ENCODE measurements at places on chromosomes 3 and 15. TPM values are rescaled to one million over a fixed set of nuclear protein-coding genes. Genes with fewer than 3 reads are reported as not detected.

GRCh38 chr15:76866716-76867321, 38.3 kb downstream of the SCAPER start:
- no peak overlapping the region for H3K4me3 ChIP-seq
- no peaks in the 10 kb centered on the region for H3K36me3 ChIP-seq
- no peak overlapping the region for H3K27ac ChIP-seq
- peaks cover 11% of the 10 kb centered on the region for H3K4me1 ChIP-seq
- H3K27me3 ChIP-seq = no peaks in the 10 kb centered on the region

DNA sequence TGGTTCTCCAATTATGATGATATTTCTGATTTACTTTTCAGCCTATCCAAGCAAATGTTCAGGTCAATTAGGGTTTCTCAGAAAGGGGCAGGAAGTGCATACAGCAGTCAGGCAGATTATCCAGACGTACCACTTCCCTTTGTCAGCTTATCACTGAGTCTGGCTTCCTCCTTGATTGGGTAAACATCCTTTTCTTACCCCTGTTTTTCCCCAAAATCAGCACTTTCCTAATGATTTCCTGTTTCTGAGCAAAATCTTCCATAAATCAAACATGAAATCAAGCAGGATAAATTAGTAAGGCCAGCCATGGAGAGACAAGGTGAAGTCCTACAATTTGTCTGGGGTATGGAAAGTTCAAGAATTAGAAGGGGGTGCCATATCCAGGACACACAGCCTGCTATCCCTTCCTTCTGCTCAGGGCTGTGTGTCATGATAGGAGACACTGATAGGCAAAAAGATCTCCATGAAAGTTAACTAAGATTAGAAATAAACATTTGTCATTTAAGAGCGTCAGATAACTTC, 29.0 kb downstream of the ADIPOQ start:
- H3K27me3 ChIP-seq = no peaks in the 10 kb centered on the region
- no peak overlapping the region for H3K27ac ChIP-seq
- no peaks in the 10 kb centered on the region for H3K36me3 ChIP-seq

- DNase-seq = peak; percentile 31
- peaks cover 30% of the 10 kb centered on the region for H3K36me3 ChIP-seq
- no peak overlapping the region for H3K27ac ChIP-seq
- no peaks in the 10 kb centered on the region for H3K4me1 ChIP-seq
- H3K27me3 ChIP-seq = no peaks in the 10 kb centered on the region
Measured at GRCh38 chr15:68158046-68158628, 47.0 kb downstream of the CALML4 start.

- no peak overlapping the region for H3K4me3 ChIP-seq
- no peak for DNase-seq
- peaks cover 3% of the 10 kb centered on the region for H3K27me3 ChIP-seq
- H3K27ac ChIP-seq = no peak overlapping the region
- no peaks in the 10 kb centered on the region for H3K36me3 ChIP-seq
Measured at GRCh38 chr3:151058740-151059139, 26.7 kb upstream of the MED12L start.

DNA sequence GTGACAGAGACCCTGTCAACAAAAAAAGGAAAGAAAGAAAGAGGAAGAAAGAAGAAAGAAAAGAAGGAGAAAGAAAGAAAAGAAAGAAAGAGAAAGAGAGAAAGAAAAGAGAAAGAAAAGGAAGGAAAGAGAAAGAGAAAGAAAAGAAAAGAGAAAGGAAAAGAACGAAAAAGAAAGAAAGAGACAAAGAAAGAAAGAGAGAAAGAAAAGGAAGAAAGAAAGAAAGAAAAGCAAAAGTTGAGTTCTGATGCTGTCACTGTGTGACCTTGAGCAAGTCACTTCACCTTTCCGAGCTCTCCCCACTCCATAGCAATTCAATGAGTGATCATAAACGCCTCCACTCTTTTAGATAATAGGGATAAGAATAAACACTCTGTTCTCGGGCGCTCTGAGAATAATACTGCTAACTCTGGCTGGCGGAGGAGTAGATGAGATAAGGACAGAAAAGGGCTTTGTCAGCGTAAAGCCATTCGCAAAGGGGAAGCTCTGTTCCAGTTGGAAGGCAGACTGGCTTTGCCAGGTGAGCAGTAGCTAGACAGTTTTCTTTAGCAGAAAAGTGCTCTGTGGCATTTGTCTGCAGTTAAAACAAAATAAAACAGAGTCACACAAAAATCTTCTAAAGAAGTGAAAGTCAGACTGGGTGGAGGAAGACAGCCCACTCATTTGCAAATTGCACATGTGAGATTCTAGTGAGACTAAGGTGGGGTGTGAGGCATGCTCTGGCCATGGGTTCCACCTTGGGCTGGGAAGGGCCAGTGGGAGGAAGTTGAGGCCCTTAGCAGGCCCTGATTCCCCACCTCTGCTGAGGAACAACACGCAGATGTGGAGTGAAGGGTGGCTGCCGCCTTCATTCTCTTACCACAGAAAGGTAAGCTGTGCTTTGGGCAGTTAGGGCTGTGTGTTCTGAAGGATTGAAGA, 9.6 kb upstream of the FLNB start:
- H3K4me3 ChIP-seq = no peak overlapping the region
- no peaks in the 10 kb centered on the region for H3K4me1 ChIP-seq
- H3K36me3 ChIP-seq = no peaks in the 10 kb centered on the region
- H3K27ac ChIP-seq = peak overlapping the region; percentile 71
- no peaks in the 10 kb centered on the region for H3K27me3 ChIP-seq

DNA sequence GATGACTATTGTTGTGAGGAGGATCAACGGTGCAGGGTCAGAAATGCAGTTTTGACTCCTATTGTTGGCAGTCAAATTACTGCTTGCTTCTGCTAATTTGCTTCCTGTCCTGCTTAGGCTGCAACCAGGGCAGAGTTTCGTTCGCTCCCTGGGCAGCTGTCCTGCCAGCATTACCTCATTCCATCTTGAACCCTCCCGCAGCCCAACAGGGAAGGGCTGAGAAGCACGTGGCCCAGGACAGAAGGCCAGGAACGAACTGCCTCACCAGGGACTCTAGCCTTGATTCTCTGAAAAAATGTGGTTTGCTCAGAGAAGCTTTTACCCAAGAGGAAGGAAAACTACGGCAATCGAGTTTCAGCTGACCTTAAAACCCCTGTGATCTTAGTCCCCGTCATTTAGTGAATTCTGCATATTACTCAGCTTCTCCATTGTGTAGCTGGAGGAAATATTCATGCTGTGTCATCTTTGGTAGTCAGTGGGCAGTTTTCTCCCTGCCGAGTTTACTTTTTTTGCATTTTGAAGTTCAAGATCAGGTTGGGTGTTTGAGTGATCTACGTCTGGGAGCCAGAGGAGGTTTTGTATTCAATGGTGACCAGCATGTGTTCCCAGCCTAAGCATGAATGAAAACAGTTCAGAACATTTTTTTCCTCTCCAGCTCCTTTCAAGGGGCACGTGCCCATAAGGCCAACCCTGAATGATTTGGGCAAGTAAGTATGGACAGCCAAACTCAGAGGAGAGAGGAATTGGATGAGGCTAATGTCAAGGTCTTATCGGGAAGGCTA, 23.0 kb downstream of the TLNRD1 start:
- H3K4me1 ChIP-seq = no peaks in the 10 kb centered on the region
- H3K4me3 ChIP-seq = no peak overlapping the region
- H3K36me3 ChIP-seq = no peaks in the 10 kb centered on the region
- H3K27me3 ChIP-seq = no peaks in the 10 kb centered on the region
- peak overlapping the region; percentile 47 for H3K27ac ChIP-seq

PTPN9 gene
- 32.4 TPM for total RNA-seq

Data from lung (tissue), 17 donors.